Thymus (tissue), 14 donors: ENCODE measurements at places on chromosomes 2 and 18.

- DNase-seq, result no peak
Measured at GRCh38 chr2:118417406-118418120, 329.3 kb downstream of the INSIG2 start.

- DNase-seq, result no peak
Measured at GRCh38 chr2:180141600-180141999, 134.5 kb upstream of the CWC22 start.

DNA sequence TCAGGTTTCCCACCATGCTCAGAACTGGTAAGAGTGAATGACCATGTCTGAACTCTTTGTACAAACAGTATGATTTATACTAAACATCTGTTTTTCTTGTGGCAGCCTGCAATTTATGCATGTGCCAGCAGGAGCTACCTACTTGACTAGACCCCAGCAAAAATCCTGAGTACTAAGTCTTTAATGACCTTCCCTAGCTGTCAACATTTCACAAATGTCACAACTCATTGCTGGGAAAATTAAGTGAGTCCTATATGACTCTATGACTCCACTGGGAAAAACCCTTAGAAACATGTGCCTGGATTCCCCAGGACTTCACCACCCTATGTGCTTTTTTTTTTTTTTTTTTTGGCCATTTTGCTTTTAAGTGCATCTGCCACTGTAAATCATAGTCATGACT, 1225.8 kb downstream of the SUCLG1 start:
- no peak for DNase-seq

GRCh38 chr18:275486-275885, 7.6 kb upstream of the THOC1 start:
- no peak for DNase-seq

GRCh38 chr2:12726271-12726670, 9.5 kb downstream of the TRIB2 start:
- DNase-seq, result no peak
